ENCODE measurements at places on chromosomes 3 and 15. TPM values are rescaled to one million over a fixed set of nuclear protein-coding genes. Genes with fewer than 3 reads are reported as not detected.

The ITIH3 gene
- total RNA-seq, result 0.48 TPM

DNA sequence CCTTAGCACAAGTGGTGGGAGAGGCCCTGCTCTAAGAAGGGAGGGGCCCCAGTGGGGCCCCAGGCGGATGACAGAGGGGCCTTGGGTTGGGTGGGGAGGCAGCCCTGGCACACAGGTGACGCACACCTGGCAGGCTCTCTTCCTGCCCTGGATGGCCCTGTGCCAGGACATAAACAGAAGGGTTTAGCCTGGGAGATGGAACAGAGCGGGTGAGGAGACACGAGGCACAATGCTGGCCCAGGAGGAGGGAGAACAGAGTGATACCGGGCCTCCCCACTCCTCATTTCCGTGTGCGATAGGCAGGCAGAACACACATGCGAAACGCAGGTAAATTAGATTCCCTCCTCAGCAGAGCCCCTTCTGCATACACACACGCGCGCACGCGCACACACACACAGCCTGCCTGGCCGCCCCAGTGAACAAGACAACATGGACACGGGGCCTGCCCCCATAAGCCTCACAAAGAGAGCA lies 39.8 kb downstream of the IDH2 start:
- H3K36me3 ChIP-seq, result no peaks in the 10 kb centered on the region
- H3K27me3 ChIP-seq, result no peaks in the 10 kb centered on the region
- H3K4me1 ChIP-seq, result peaks cover 27% of the 10 kb centered on the region
- peak overlapping the region; percentile 43 for H3K27ac ChIP-seq

- no peak overlapping the region for H3K4me3 ChIP-seq
- H3K27me3 ChIP-seq, result no peaks in the 10 kb centered on the region
- no peaks in the 10 kb centered on the region for H3K36me3 ChIP-seq
- no peaks in the 10 kb centered on the region for H3K4me1 ChIP-seq
- DNase-seq, result no peak
- H3K27ac ChIP-seq, result no peak overlapping the region
Observed at GRCh38 chr15:68098465-68098864, 44.4 kb downstream of the PIAS1 start.

The TNK2 gene
- 38.2 TPM for total RNA-seq

DNA sequence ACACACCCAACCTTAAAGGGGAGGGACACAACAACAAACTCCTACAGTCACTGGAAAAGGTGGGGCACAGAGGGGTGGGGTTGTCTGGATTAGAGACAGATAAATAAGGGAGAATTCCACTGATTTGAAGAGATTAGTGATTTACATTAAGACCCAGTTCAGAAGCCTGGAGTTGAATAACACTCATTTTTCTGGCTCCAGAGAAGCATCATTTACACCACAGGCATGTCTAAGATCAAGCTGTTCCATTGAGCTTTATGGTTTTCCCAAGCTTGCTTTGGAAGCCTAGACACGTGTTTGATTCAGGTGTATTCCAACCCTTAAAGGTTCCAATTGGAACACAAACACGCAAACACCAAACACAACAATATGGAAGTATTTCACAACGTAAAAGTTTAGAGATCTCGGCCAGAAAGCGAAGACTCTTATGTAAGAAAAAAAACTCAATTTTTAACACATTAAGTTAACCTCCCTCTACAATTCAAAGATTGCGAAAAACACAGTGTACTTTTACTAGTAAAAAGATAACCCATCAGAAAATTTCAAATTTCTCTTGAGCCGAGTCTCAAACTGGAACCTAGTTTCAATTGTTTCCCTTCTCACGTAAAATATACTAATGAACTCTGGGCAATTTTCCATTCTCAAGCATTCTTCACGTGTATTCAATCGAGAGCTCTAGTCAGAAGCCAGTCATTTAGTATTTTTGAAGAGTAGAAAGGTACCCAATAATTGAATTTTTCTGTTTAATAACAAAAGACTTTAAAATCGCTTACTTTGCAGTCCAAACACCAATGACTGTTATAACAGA lies 2.1 kb downstream of the TRA2B start:
- DNase-seq, result no peak
- H3K4me3 ChIP-seq, result peak overlapping the region; percentile 99
- H3K27ac ChIP-seq, result peak overlapping the region; percentile 100
- H3K4me1 ChIP-seq, result no peaks in the 10 kb centered on the region
- no peaks in the 10 kb centered on the region for H3K36me3 ChIP-seq
- no peaks in the 10 kb centered on the region for H3K27me3 ChIP-seq

All from uterus (tissue), 4 donors.